ENCODE measurements at places on chromosomes 7 and 10.

GRCh38 chr10:60976687-60977086 is 32.7 kb upstream of the RHOBTB1 start:
- no peak for DNase-seq

GRCh38 chr7:142459551-142459963 is 201.7 kb upstream of the PRSS58 start:
- DNase-seq, result peak; percentile 49

DNA sequence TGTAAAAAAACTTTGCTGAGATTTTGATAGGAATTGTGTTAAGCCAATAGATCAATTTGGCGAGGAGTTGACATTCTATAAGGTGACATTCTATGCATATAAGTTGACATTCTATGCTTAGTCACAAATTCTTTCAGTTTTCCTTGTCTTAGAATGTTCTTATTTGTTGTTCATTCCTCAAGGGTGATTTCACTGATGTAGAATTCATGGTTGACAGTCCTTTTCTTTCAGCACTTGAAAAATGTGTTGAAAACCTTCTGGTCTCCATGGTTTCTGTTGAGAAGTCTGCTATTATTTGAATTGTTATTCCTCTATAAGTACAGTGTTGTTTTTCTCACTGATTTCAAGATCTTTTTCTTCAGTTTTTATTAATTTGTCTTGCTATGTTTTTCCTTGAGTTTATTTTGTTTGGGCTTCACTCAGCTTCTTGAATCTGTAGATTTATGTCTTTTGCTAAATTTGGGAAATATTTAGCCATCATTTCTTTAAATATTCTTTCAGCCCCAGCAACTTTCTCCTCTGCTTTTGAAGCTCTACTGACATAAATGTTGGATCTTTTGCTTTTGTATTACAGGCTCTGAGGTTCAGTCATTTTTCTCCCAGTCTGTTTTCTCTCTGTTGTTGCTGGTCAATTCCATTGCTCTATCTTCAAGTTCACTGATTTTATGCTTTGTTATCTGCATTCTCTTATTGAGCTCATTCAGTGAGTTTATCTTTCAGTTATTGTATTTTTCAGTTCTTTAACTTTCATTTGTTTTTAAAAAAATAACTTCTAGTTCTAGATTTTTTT is 154.9 kb downstream of the SDK1 start:
- DNase-seq, result no peak

DNA sequence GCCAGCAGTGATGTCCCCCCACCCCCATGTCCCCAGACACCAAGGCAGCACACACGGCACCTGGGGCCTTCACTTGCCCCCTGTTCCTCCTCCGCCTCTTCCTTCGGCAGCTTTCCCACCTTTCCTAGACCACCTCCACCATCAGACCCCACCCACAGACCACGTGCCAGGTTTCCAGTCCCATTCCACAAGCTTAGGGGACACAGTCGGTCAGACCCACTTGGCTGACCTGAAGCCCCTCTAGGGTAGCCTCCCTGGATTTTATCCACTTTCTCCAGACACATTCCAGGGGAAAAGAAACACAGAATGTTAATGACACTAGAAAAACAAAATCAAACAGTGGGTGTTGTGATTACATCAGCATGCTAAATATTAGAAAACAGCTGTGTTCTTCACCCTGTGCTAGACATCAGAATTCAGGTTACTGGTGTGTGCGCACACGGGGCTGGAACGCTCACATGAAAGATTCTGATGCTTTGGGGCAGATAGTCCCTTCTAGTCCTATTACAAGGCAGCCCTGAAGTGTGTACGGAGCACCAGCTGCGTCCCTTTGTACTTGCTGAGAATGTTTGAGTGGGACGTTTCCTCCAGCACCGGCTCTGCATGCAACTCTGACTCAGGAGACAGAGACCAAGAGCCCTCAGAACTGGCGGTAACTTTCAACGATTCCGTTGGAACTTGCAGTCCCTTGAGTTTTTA is 75.5 kb upstream of the PPP2R2D start:
- no peak for DNase-seq

DNA sequence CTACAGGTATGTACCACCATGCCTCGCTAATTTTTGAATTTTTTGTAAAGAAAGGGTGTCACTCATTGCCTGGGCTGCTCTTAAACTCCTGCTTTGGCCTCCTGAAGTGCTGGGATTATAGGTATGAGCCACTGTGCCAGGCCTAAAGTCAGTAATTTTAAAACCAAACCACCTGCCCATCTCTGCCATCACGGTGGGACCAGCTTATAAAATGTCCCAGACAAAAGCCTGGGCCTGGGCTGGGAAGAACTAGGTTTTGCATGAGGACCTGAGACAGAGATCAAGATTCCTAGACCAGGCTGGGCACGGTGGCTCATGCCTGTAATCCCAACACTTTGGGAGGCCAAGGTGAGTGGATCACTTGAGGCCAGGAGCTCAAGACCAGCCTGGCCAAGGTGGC is 395.6 kb downstream of the CALN1 start:
- DNase-seq, result no peak

DNA sequence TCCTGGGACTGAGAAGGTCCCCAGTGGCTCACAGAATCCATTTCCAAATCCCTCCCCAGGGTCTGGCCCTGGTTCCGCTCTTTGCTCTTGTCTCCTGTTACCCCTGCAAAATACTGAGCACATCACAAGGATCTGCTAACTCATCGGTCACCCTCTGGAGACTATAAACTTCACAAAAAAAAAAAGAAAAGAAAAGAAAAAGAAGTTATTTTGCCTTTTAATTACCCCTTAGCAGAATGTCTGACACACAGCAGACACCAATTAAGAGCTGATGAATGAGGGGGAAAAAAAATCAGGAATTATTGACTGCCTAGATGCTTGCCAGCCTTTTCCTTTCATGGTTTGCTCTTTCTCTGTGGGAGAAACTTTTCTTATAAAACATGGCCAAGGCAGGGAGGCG is 578.7 kb downstream of the GRID1 start:
- DNase-seq, result no peak

- DNase-seq, result no peak
These were observed 61.4 kb downstream of the ABI1 start for GRCh38 chr10:26799342-26799741.

DNA sequence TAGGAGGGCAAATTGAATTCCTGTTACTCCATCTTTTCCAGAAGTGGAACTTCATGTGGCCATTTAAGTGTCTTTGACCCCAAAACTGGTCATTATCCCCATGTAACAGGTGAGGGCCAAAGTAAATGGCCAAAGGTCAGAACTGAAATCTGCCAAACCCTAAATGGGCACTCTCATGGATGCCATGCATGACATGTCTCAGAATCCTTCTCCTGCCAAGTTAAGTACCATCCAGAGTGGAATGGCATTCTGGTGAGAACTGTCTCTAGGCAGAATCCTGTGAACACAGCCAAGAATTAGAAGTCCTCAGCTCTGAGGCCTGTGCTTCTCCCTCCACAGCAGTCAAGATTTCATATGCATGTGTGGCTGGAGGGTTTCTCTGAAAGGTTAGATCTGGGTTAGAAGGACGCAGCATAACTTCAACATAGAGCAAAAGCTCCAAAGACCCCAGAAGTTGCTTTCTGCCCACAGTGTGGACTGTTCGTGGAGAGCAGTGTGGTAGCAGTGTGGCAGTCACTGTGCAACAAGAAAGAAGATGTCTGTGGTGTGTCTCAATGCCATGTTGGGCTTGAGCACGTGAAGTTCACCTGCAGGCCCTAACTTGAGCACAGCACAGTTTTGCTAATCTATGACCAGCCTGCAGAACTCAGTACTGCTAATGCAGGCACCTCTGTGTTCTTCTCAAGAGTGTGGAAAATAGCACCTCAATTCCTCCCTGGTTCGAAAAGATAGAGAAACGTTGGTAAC is 121.3 kb downstream of the ADCY1 start:
- no peak for DNase-seq

- no peak for DNase-seq
These were observed 251.0 kb downstream of the NSUN6 start for GRCh38 chr10:18400201-18400905.

GRCh38 chr7:101588131-101588935 is 40.8 kb downstream of the MYL10 start:
- DNase-seq, result peak; percentile 9

DNA sequence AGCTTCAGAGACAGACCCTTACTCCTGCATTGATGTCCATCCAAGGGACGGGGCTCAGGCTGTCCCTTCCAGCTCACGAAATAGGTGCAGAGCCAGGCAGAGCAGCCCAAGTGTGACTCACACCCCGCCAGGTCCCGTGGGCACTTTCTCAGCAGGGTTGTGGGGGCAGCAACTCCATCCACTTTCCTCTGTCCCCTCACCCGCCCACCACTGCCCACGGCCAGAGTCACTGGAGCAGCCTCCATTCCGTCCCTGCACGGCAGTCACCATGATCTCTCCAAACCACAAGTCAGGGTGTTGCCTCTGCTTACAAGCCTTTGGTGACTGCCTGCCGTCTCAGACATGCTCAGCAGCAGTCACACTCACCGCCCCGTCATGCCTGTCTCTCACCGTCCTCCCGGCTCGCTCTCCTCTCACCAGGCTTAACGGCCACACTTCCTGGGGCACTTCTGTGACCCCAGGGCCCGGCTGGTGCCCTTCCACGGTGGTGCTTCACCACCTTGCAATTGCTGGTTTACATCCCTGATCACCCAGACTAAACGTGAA is 39.3 kb downstream of the CALML3 start:
- no peak for DNase-seq

- no peak for DNase-seq
These were observed 284.0 kb downstream of the GRID1 start for GRCh38 chr10:86082556-86082955.

GRCh38 chr7:134101716-134102115 is 25.4 kb upstream of the LRGUK start:
- DNase-seq, result no peak

GRCh38 chr7:76086070-76086469 is 38.2 kb downstream of the MDH2 start:
- no peak for DNase-seq

- no peak for DNase-seq
These were observed 72.2 kb downstream of the DAGLB start for GRCh38 chr7:6375348-6376101.

- DNase-seq, result peak; percentile 91
These were observed 24.5 kb upstream of the EEPD1 start for GRCh38 chr7:36128448-36129047.

- DNase-seq, result no peak
These were observed 45.0 kb upstream of the IFRD1 start for GRCh38 chr7:112405286-112405685.

- no peak for DNase-seq
These were observed 273.1 kb downstream of the SEMA3D start for GRCh38 chr7:84913731-84914130.

Measured in urothelium cell line (cell line).